ENCODE measurements at places on chromosomes 2 and 18.

DNA sequence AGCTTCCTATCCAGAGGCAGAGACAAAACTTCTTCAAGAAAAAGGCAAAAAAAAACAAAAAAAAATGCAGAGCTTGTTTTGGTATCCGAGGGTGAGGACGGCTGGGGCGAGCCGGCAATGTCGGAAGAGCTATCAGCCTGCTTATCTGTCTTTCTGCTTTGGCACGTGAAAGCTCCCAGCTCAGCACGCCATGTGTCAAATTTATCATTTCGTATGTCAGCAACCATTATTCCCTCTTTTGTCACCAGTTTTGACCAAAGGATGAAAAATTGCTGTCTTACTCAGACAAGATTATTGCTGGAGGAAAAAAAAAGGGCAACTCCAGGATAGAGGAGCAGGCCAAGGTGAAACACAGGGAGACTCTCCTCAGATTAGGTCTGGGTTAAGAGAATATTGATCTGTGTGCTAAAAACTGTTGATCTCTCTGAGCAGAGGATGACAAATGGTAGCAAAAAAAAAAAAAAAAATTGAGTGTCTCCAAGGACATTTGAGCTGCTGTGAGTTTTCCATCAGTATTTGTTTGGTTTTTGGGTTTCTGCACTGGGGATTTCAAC is 532.0 kb upstream of the POU3F3 start:
- DNase-seq, result no peak

- no peak for DNase-seq
Measured at GRCh38 chr18:62044490-62045000, 142.3 kb downstream of the PIGN start.

- no peak for DNase-seq
Measured at GRCh38 chr18:76450452-76451395, 44.3 kb downstream of the ZNF516 start.

GRCh38 chr18:10055125-10055750 is 141.4 kb downstream of the VAPA start:
- no peak for DNase-seq

DNA sequence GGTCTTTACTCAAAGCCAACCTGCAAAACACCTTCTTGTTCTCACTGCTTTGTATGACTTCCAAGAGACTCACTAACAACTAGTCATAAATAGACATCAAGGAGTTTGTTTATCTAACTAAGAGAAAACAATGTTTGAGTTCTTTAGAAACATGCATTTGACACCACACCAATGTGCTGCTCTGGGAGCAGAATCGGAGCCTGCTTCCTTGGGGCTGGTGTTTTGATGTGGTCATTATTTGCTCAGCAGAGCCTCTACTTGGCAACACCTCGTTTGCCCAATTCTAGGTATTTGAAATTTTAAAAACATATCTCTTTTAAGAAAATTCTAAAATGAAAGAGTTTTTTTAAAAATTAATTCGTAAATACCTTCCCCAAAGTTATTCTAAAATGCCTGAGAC is 167.5 kb downstream of the BCL2 start:
- DNase-seq, result no peak

- no peak for DNase-seq
Measured at GRCh38 chr2:169042856-169043255, 11.7 kb upstream of the ABCB11 start.

- DNase-seq, result no peak
Measured at GRCh38 chr2:12008425-12009061, 262.1 kb downstream of the LPIN1 start.

DNA sequence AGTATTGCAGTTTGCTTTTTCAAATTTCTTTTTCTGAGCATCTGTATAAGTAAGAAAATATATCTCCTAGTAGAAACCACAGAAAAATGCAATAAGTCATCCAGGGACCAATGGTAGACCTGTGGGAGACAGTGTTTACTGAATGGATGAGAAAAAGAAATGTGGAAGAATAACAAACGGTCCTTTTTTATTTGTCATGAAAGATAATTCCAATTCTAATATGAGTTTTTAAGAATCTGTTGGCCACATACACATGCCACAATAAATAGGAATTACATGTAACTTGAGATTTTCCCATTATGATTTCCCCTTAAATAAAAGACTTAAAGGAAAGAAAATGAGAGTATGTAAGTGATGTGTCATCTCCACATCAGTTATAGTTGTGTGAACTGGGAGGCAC is 107.7 kb upstream of the RAB27B start:
- no peak for DNase-seq

- no peak for DNase-seq
Measured at GRCh38 chr18:7272311-7273049, 41.6 kb downstream of the LRRC30 start.

- DNase-seq, result no peak
Measured at GRCh38 chr2:121791290-121791689, 35.8 kb downstream of the TSN start.

GRCh38 chr2:230068651-230069055 is at the start of gene SLC16A14:
Gene SLC16A14 (minus strand): TSS chr2:230068924. CDS start chr2:230059352, 9,572 bp downstream.
- DNase-seq, result no peak

- DNase-seq, result no peak
Measured at GRCh38 chr2:144603334-144603733, 83.4 kb upstream of the ZEB2 start.

GRCh38 chr18:43013486-43013885 is 102.0 kb downstream of the RIT2 start:
- DNase-seq, result no peak

DNA sequence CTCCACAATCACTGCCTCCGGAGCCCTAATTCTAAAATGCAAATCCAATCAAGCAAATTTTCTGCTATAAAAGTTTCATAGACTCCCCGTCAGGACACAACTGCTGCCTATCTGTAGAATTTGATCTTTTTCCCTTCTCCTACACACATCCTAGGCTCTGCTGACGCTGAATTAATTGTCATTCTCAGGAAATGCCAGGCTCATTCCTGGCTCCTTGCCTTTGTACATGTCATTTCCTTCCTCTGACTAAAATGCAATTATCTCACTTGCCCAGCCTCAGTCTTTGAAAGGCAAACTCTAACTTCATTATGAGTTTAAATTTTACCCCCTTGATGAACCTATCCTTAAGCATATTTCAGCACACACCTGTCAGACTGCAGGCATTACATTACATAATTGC is 844.9 kb upstream of the CRIM1 start:
- DNase-seq, result no peak

- DNase-seq, result no peak
Measured at GRCh38 chr2:27977731-27978312, 87.3 kb downstream of the BABAM2 start.

- no peak for DNase-seq
Measured at GRCh38 chr2:144267239-144267638, 252.7 kb downstream of the ZEB2 start.

DNA sequence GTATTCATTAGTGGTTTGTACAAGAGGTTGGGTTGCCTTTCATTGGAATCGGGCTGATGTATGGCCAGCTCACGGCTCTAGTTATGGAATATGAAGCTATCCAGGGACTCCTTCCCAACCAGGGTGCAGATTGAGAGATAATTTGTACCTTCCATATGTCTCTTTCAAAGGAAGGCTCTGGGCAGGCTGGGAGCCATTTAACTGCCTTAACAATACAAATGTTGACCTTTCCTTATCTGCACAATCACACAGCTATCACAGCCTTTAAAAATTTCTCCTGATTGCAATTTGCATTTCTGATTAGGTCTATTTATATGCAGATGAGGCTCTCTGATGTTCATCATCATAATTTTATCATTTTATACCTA is 58.7 kb downstream of the MYO3B start:
- DNase-seq, result no peak

GRCh38 chr18:136433-136832 is 21.9 kb upstream of the USP14 start:
- no peak for DNase-seq

DNA sequence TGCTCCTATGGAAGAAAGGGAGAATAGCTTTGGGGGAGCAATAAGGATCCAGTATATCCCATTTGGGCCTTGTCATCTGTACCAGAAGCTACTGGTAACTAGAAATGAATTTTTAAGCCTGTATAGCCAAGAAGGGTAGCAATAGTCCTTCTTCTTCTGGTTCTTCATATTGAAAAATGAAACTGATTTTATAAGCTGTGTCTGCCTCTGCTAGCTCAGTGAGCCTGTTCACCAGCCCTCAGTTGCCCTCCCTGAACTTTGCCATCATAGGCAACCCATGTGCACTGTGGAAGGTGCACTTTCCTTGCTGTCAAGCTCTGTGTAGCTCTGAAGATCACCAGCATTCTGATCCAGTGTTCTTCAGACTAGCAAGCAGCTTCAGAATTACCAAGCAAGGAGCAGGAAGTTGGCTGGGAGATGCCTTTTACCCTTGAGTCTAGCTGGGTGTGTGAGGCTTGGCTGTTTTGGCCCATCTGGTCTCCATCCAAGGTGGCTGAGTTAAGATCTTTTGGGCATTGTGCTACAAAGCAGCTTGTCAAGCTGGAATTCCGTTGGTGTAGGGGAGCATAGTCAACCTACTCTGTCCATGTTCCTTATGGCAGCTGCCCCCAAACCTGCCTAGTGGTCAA is 55.8 kb upstream of the MGAT5 start:
- no peak for DNase-seq

- no peak for DNase-seq
Measured at GRCh38 chr2:95005726-95006125, 19.8 kb upstream of the MAL start.

- no peak for DNase-seq
Measured at GRCh38 chr2:19552270-19552669, 193.8 kb upstream of the OSR1 start.

DNA sequence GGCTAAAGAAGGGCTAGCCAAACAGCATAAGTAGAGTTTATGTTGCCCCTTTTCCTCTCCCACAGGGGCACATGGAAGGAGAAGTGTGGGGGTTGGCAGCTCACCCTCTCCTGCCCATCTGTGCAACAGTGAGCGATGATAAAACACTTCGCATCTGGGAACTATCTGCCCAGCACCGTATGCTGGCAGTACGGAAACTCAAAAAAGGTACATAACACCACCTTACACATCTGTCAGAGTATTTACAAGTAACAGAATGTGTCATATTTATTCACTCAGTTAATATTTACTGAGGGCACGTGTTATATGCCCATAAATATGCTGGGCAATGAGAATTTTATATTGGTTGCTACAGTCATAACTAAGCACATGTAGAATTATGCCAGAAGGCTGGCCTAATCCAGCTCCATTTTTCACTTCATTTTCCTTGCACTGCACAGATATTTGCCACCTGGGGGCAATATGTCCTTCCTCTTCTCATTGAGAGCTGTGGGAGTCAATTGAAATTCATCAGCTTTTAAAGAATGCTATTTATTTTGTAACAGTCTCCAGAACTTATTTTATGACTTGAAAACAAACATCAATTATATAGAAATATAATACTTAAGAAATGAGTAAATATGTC is 150.6 kb downstream of the RTN4 start:
- DNase-seq, result no peak

- no peak for DNase-seq
Measured at GRCh38 chr18:10397004-10397403, 57.4 kb upstream of the APCDD1 start.

DNA sequence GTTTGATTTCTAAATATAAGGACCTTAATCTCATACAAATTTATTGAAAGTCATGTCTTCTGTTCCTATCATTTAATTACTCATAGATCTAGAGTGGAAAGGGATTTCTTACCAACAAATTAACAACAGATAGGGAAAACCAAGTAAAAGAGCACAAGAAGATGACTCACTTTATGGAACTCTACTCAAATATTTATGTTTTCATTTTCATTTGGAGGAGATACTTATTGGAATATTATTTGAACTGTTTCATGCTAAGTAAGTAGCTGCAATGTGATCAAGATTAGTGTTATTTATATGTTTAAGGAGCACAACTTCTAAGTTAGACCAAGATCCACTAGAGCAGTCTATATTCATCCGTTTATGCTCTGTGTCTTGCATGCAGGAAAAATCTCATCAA is 1.3 kb downstream of the NT5C1B start:
- no peak for DNase-seq

GRCh38 chr2:144461308-144461766 is 58.6 kb downstream of the ZEB2 start:
- DNase-seq, result no peak

DNA sequence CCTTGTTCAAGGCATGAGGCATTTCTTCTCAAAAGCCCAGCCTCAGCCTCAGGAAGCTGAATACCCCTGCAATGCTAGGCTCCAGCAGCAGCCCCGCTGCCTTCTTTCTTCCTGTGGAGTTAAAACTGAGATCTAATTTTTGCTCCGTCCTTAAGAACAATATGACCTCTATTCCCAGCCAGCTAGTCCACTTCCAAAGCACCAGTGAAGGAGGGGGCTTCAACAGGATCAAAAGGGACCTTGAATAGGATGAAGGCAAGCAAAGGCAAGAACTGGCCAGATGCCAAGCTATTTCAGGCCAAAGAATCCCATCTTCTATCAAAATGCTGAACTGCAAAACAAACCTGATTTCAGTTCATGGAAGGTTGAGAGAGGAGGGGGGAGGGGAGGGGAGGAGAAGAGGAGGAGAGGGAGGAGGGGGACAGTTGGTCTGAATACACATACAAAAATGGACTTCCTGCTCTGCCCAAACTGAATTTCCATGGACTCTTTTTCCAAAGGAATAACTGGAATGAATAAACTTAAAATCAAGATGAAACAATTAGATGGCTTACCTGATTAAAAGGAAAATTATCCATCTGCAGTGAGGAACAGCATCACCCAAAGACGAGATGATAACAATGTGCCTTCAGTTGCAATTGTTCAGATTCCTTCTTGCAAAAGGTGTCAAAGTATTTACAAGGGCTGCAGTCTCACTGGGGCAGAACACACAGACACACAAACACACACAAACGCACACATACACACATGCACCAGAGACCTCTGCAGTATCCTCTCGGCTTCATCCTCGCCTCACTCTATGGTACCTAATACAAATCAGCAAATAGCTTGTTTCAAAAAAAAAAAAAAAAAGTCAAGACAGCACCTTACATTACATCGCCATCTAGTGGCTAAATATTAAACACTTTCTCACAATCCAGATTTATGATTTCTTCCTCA is at the start of gene SCN1A:
SCN1A (minus strand) TSS at position 804 of the 939 bp plus-strand sequence. CDS start 54,399 bp downstream, outside the sequence.
- no peak for DNase-seq

DNA sequence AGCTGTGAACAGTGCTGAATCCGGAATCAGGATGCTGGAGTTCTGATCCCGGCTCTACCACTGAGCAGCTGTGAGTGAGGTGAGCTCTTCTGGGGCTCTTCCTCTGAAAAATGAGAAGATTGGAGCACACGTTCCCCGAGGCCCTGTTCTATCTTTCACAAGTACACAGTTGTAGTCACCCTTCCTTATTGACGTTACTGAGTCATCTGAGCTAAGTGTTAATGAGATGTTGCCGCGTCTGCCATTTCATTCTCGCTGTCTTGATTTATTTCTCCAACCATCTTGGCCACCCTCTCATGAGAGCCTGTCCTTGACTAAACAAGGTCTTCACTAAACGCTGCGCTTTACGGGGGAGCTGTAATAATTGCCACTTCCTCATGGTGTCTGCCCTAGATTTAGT is 31.9 kb upstream of the EFR3B start:
- no peak for DNase-seq

GRCh38 chr2:12442476-12442847 is 274.3 kb upstream of the TRIB2 start:
- no peak for DNase-seq

GRCh38 chr2:58081000-58081399 is 34.4 kb downstream of the VRK2 start:
- no peak for DNase-seq

GRCh38 chr2:58875436-58875835 is 634.3 kb upstream of the FANCL start:
- DNase-seq, result no peak

- no peak for DNase-seq
Measured at GRCh38 chr2:235516257-235516656, 22.4 kb downstream of the AGAP1 start.
